ENCODE measurements at places on chromosomes 5 and 9. TPM values are rescaled to one million over a fixed set of nuclear protein-coding genes. Genes with fewer than 3 reads are reported as not detected.

BARHL1 gene
- total RNA-seq = not detected

TMEM171 gene
- 2.8 TPM for total RNA-seq

ANKRD18B gene
- total RNA-seq = 3.1 TPM

IFNA10 gene
- total RNA-seq = not detected

SPATA6L gene
- 1.7 TPM for total RNA-seq

FAM81B gene
- total RNA-seq = not detected

DIRAS2 gene
- total RNA-seq = 4.8 TPM

LHFPL2 gene
- total RNA-seq = 15.3 TPM

SMIM27 gene
- total RNA-seq = 8.7 TPM

CAPSL gene
- total RNA-seq = not detected

SMIM32 gene
- total RNA-seq = not detected

CAVIN4 gene
- 0.36 TPM for total RNA-seq

PCDHGA8 gene
- 0.14 TPM for total RNA-seq

REEP2 gene
- total RNA-seq = 9.9 TPM

MUSK gene
- total RNA-seq = not detected

ANXA2R gene
- 2.2 TPM for total RNA-seq

JADE2 gene
- total RNA-seq = 20.3 TPM

IL13 gene
- total RNA-seq = not detected

OXCT1 gene
- total RNA-seq = 29.2 TPM

PCDHB12 gene
- total RNA-seq = not detected

WDR70 gene
- 19.0 TPM for total RNA-seq

PCDHA11 gene
- not detected for total RNA-seq

INIP gene
- total RNA-seq = 15.1 TPM

FAM193B gene
- total RNA-seq = 36.4 TPM

TSC1 gene
- 22.0 TPM for total RNA-seq

ELAVL2 gene
- 1.2 TPM for total RNA-seq

PTBP3 gene
- total RNA-seq = 109 TPM

OR13C5 gene
- total RNA-seq = not detected

ADRB2 gene
- 2.6 TPM for total RNA-seq

SAXO1 gene
- total RNA-seq = not detected

BRINP1 gene
- 2.5 TPM for total RNA-seq

PHPT1 gene
- 114 TPM for total RNA-seq

SLC25A48 gene
- total RNA-seq = not detected

SLC6A18 gene
- not detected for total RNA-seq

SLC22A4 gene
- 0.75 TPM for total RNA-seq

DND1 gene
- total RNA-seq = 0.14 TPM

CCL27 gene
- total RNA-seq = not detected

LVRN gene
- 0.58 TPM for total RNA-seq

GPRIN1 gene
- total RNA-seq = 34.0 TPM

C5orf58 gene
- total RNA-seq = not detected

ATOSB gene
- total RNA-seq = 14.0 TPM

RIGI gene
- 18.7 TPM for total RNA-seq

FOXI1 gene
- not detected for total RNA-seq

LRRC70 gene
- not detected for total RNA-seq

ZBTB34 gene
- 6.5 TPM for total RNA-seq

ENDOG gene
- 57.6 TPM for total RNA-seq

DOLK gene
- 26.1 TPM for total RNA-seq

TERT gene
- not detected for total RNA-seq

HTR1A gene
- total RNA-seq = not detected

Measured in epithelial cell of proximal tubule (primary cell).